ENCODE measurements at places on chromosomes 3 and 15. TPM values are rescaled to one million over a fixed set of nuclear protein-coding genes. Genes with fewer than 3 reads are reported as not detected.

- no peak for ATAC-seq
Observed at GRCh38 chr3:43638594-43639447, 17.0 kb upstream of the ANO10 start.

- no peak for ATAC-seq
Observed at GRCh38 chr15:79315623-79316328, 4.9 kb downstream of the TMED3 start.

- ATAC-seq, result no peak
Observed at GRCh38 chr3:195451373-195452015, 8.7 kb upstream of the ACAP2 start.

DNA sequence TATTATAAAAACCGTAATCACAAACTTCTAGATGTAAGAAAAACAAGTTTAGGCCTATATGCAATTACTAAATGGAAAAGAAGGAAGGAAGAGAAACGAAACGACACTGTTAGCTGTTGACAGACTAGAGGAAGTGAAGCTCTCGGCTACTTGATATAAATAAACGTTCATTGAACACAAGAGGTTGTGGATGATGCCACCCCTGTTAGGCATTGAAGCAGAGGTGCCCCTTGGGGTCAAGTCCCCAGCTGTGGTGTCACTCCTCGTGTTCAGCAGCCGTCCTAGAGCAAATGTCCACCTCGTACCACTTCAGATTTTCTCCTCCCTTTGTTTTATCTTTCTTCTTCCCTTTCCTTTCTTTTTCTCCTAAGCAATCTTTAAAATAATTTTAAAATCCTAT is 146.5 kb upstream of the UBE2E1 start:
- ATAC-seq, result no peak

DNA sequence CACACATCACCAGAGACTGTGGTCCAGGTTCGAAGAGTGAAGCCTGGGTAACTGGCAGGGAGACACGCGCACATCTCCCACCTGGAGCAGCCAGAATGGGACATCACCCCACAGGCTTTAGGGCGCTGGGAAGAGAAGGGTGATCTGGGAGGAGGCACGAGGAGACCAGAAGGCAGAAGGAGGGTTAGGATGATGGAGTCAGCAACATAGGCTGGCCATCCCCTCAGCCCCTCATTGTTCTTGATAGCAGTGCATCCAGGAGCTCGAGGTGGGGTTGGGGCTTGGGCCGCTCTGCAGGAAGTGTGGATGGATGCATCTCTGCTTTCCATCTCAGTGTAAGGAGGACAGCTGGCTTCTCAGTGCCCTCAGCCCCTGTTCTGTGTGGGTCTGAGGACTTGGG is 15.2 kb downstream of the PLA2G4F start:
- no peak for ATAC-seq

DNA sequence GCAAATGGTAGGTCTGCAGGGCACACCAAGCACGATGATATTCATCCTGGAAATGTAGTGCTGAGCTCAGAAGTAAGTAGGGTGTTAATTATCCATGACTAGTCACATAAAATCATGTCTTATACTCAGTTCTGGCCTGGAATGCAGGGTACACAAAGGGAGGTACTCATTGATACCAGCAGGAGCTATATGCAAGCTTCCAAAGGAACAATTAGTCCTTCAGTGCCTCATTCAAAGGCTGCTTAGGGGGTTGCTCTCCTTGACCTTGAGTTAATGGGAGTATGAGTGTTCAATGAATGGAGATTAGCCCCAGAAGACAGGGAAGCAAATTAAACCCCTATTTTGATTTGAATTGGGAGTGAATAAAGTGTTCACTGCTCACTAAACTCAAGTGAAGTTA is 38.3 kb downstream of the CNTN6 start:
- no peak for ATAC-seq

- ATAC-seq, result no peak
Observed at GRCh38 chr15:78182821-78183220, 33.7 kb downstream of the IDH3A start.

GRCh38 chr3:188046561-188047211 is 107.3 kb upstream of the LPP start:
- no peak for ATAC-seq

- peak; percentile 42 for ATAC-seq
Observed at GRCh38 chr3:101936419-101937356, 87.4 kb downstream of the NFKBIZ start.

DNA sequence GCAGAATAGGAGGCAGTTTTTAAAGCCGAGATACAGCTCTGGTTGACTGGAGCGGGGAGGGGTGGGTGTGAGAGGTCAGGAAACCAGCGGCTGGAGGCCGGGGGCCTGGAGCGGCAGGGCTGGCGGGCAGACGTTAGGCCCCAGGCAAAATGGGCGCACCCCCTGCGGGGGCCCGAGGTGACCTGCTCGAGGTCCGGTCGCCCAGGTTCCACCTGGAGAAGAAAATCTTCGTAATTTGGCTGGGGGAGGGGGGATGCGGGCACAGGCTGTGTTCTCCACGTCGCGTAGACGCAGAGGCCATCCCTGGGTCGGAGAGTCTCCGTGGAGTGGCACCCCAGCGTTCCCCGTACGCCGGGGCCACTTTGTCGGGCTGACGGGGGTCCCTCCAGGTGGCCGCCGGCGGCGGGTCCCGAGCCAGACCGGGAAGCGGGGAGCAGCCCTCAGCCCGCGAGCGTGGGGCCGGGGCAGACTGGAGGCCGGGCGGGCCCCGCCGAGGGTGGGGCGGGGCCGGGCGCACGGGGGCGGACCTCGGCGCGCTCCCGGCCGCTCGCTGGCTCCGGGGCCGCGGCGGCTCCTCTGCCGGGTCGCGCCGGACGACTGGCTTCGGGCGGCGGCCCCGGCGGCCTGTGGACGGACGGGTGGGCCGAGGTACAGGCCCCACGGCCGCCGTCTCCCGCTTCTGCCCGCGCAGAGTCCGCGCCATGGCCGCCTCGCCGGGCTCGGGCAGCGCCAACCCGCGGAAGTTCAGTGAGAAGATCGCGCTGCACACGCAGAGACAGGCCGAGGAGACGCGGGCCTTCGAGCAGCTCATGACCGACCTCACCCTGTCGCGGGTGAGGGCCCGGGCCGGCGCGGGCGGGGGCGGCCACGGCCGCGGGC is at the start of gene CRTC3:
Gene CRTC3 (plus strand): TSS at position 553 of the 879 bp plus-strand sequence. CDS start 149 bp downstream, at position 702.
- peak; percentile 92 for ATAC-seq

DNA sequence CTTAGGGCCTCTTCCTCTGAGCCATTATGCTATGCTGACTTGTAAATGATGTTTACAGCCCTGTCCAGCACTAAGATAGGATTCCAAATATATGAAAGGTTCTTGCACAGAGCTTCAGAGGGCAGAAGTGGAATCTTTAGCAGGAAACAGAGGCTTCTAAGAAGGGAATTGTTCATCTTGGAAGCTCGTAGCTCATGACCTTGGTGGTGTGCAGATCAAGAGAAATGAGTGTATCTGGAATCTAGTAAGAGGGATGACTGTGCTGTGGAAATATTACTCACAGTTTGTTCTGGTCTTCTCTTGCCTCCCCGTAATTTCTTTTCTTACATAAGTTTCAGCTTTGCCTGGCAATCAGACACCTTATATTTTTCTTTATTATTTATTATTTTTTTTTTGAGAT is 175.8 kb downstream of the SPATA16 start:
- no peak for ATAC-seq

IL17RB gene
- 0.31 TPM for total RNA-seq

DENND6A gene
- total RNA-seq, result 25.8 TPM

NPAP1 gene
- 0.15 TPM for total RNA-seq

TMCO5A gene
- not detected for total RNA-seq

All from gastroesophageal sphincter (tissue), 4 donors.